Left lung (tissue), 14 donors: ENCODE measurements at places on chromosomes 12 and 14. TPM values are rescaled to one million over a fixed set of nuclear protein-coding genes. Genes with fewer than 3 reads are reported as not detected.

Gene RPGRIP1
- polyA plus RNA-seq, result 0.84 TPM

Gene MYBPC1
- polyA plus RNA-seq, result 0.17 TPM

Gene SLC24A4
- 0.44 TPM for polyA plus RNA-seq

Gene USP5
- polyA plus RNA-seq, result 58.4 TPM

Gene CABP1
- 2.7 TPM for polyA plus RNA-seq

Gene TEP1
- polyA plus RNA-seq, result 20.4 TPM

Gene HAL
- 1.2 TPM for polyA plus RNA-seq

Gene LYZ
- polyA plus RNA-seq, result 44.5 TPM

Gene ARMH4
- 18.4 TPM for polyA plus RNA-seq

Gene NPAS3
- polyA plus RNA-seq, result 0.78 TPM

Gene COX6A1
- 215 TPM for polyA plus RNA-seq

Gene SLC10A1
- 0.17 TPM for polyA plus RNA-seq

Gene TAS2R20
- polyA plus RNA-seq, result 3.0 TPM

Gene SYNE3
- 3.4 TPM for polyA plus RNA-seq

Gene P2RX2
- polyA plus RNA-seq, result 10.4 TPM

Gene MRPS35
- polyA plus RNA-seq, result 53.2 TPM

Gene FGF6
- not detected for polyA plus RNA-seq

Gene LRRC9
- polyA plus RNA-seq, result 0.40 TPM

Gene GRIP1
- polyA plus RNA-seq, result 6.1 TPM

Gene CLEC7A
- 3.4 TPM for polyA plus RNA-seq

Gene IQSEC3
- polyA plus RNA-seq, result 7.2 TPM

Gene LRR1
- 13.0 TPM for polyA plus RNA-seq

Gene PCED1B
- polyA plus RNA-seq, result 1.8 TPM

Gene TCHP
- 25.7 TPM for polyA plus RNA-seq

Gene RNASE1
- 425 TPM for polyA plus RNA-seq

Gene TMEM132C
- polyA plus RNA-seq, result 33.7 TPM

Gene GRIN2B
- polyA plus RNA-seq, result 0.15 TPM

Gene BDKRB1
- 0.27 TPM for polyA plus RNA-seq

Gene ACSM4
- polyA plus RNA-seq, result not detected

Gene SLC17A8
- polyA plus RNA-seq, result 2.3 TPM

Gene CIROP
- not detected for polyA plus RNA-seq

Gene TAS2R46
- polyA plus RNA-seq, result 0.37 TPM

Gene ACSS3
- polyA plus RNA-seq, result 25.2 TPM

Gene NUP37
- polyA plus RNA-seq, result 38.7 TPM

Gene FOXG1
- 0.05 TPM for polyA plus RNA-seq

Gene BICDL1
- polyA plus RNA-seq, result 1.8 TPM

Gene TSPAN9
- 81.8 TPM for polyA plus RNA-seq

Gene AKAP3
- polyA plus RNA-seq, result 4.5 TPM

Gene MIP
- polyA plus RNA-seq, result not detected

Gene TGM1
- 2.6 TPM for polyA plus RNA-seq

Gene CDKN1B
- 73.6 TPM for polyA plus RNA-seq

Gene INHBC
- polyA plus RNA-seq, result 0.29 TPM

Gene CIPC
- 22.0 TPM for polyA plus RNA-seq

Gene HOTAIR
- polyA plus RNA-seq, result not detected

Gene PLEK2
- 3.2 TPM for polyA plus RNA-seq

Gene ARHGAP9
- 4.8 TPM for polyA plus RNA-seq

Gene ATG2B
- polyA plus RNA-seq, result 32.6 TPM

Gene PRB2
- not detected for polyA plus RNA-seq
